ENCODE measurements at places on chromosomes 6 and 20.

DNA sequence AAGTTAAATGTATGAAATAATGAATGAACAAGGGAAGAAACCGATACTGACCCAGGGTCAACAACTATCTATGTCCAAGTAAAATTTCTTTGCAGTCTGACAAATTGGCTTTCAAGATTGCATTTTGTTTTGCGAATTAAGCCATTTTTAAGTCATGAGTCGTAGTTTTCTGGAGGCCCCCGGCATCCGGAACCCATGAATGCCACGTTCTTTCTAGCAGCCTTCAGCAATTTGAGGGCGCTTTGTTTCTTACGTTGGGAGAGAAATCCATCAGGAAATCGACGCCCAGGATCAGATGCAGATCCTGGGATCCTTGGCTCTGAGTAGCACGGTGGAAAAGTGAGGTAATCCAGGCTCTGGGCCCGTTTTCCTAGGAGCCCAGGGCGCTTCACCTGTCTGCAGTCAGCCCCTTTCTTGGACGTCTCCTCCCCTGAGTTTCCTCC is 309 bp upstream of the ABRACL start:
- peak overlapping the region; percentile 95 for H3K4me3 ChIP-seq
- no peaks in the 10 kb centered on the region for H3K27me3 ChIP-seq

DNA sequence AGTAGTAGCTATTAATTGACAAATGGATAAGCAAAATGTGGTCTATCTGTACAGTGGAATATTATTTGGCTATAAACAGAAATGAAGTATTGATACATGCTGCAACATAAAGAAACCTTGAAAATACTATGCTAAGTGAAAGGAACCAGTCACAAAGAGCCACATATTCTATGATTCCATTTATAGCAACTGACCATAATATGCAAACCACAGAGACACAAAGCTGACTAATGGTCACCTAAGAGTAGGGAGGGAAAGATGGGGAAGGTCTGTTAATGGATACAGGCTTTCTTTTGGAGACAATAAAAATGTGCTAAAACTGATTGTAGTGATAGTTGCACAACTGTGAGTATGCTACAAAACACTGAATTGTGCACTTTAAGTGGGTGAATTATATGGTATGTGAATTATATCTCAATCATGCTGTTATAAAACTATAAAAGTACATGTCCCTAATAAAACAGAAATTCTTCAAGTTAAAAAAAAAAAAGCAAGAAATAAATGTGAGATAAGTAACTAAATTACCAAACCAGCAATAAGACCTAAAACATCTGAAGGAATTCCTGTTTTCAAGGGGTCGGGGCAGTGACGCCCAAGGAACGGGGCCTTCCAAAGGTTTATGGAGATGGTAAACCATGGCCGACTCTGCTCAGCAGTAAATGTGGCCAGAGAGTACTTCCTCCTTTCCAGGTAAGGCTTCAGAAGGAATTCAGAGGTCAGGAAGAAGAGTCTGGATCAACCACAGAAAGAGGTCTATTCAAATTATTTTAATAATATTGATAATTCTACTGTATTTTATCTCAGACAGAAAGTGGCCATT is 75.4 kb downstream of the ARHGAP18 start:
- H3K27me3 ChIP-seq = no peaks in the 10 kb centered on the region
- no peaks in the 10 kb centered on the region for H3K36me3 ChIP-seq
- H3K27ac ChIP-seq = no peak overlapping the region
- no peak overlapping the region for H3K4me3 ChIP-seq
- DNase-seq = no peak

DNA sequence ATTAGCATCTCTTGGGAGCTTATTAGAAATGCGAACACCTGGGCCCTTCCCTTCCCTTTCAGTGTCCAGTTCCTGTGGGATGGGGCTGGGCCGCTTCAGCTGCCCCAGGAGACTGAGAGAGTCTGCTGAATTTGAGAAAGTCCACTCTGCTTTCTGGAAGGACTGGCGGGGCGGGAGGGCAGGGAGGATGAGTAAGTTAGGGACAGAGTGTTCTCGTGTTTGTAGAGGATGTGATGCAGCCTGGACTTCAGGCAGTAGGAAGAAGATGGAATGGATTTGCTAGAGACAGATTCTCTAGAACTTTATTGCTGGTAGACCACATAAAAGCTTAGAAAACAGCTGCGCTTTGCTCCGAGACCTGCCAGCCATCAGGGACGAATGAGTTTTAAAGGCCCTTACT is 1.1 kb upstream of the TULP4 start:
- H3K4me3 ChIP-seq = no peak overlapping the region
- no peak for DNase-seq
- no peak overlapping the region for H3K27ac ChIP-seq
- H3K27me3 ChIP-seq = no peaks in the 10 kb centered on the region

GRCh38 chr6:150189122-150189521 is 46.3 kb downstream of the PPP1R14C start:
- H3K4me1 ChIP-seq = no peaks in the 10 kb centered on the region
- no peak overlapping the region for H3K27ac ChIP-seq
- no peak for DNase-seq
- H3K4me3 ChIP-seq = no peak overlapping the region
- H3K36me3 ChIP-seq = no peaks in the 10 kb centered on the region

- no peak overlapping the region for H3K4me3 ChIP-seq
- H3K27ac ChIP-seq = no peak overlapping the region
- peaks cover 63% of the 10 kb centered on the region for H3K27me3 ChIP-seq
- no peaks in the 10 kb centered on the region for H3K36me3 ChIP-seq
- no peaks in the 10 kb centered on the region for H3K4me1 ChIP-seq
Measured at GRCh38 chr20:1786486-1786885, 108.7 kb upstream of the SIRPA start.

DNA sequence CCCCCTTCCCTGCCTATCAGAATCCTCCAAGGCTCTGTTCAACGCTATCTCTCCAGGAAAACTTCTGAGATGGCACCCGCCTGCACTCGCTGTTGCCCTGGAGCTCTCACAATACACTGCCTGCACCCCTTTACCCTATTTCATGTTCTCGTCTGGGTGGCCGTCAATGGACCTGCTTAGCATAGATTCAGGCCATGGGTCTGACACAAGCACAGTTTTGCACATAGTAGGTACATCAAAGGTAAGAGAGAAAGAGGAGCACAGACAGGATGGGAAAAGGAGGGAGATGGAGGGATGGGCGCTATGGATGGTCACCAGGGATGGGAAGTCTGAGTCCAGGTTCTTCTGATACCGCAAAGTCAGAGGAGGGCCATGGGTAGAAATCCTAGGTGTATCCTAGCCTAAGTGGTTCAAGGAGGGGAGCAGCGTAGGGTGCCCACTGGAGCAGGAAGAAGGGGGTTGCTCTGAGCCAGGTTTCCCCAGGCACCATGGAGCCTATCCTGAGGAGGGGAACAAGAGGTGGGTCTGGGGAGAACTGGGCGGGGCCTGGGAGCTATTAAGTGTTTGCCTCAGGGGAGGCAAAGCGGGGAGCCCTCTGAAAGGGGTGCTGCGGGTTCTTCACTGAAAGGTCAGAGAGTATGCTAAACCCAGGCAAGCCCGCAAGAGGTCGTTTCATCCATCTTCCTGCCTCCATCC is 89.3 kb downstream of the MRPL14 start:
- H3K36me3 ChIP-seq = no peaks in the 10 kb centered on the region
- no peak overlapping the region for H3K4me3 ChIP-seq
- DNase-seq = no peak
- H3K27ac ChIP-seq = no peak overlapping the region
- H3K27me3 ChIP-seq = no peaks in the 10 kb centered on the region

DNA sequence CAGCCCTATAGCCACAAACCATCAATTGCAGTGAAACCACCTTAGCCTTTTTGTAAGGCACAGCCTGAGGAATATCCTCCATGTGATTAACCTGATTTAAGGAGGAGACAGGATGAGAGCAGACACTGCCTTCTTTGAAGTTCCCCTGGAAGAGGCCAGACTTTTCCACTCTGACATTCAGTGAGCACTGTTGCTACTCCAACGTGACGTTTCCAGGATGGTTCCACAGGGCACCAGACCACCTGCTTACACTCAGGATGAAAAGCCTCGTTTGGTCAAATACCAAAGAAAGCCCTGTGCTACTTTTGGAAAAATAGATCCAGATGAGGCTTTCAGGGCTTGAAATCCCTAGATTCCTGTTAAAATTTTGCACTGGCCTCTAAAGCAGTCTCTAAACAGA is 1102.1 kb upstream of the FLRT3 start:
- no peaks in the 10 kb centered on the region for H3K4me1 ChIP-seq
- H3K4me3 ChIP-seq = no peak overlapping the region
- no peaks in the 10 kb centered on the region for H3K36me3 ChIP-seq

DNA sequence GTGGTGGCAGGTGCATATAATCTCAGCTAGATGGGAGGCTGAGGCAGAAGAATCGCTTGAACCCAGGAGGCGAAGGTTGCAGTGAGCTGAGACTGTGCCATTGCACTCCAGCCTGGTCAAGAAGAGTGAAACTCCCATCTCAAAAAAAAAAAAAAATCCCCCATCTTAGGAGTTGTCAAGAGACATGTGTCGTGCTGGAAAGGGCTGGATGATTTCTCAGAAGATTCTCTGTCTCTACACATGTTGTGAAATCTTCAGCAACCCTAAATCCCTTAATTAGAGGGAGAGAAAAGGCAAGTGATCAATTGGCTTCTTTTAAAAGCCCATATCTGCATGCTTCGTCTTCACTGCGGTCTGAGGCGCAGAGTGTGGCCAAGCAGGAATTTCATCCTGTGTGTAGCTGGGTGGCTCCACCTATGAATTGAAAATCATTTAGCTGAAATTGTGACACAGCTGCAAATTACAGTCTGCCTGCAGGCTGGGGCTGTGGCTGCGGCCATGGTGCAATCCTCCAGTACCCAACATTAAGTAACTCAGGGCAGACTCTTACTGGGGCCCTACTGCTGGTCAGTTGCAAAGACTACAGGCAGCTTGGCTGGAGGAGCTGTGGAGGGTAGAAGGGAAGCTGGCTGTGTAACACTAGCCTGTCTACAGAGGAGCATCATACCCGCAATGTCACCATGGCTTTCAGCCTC is 3.2 kb upstream of the TGM3 start:
- H3K27me3 ChIP-seq = no peaks in the 10 kb centered on the region
- H3K4me3 ChIP-seq = no peak overlapping the region
- DNase-seq = no peak
- H3K36me3 ChIP-seq = no peaks in the 10 kb centered on the region
- H3K27ac ChIP-seq = peak overlapping the region; percentile 26
- H3K4me1 ChIP-seq = no peaks in the 10 kb centered on the region

- no peaks in the 10 kb centered on the region for H3K27me3 ChIP-seq
- peaks cover 18% of the 10 kb centered on the region for H3K4me1 ChIP-seq
- H3K4me3 ChIP-seq = no peak overlapping the region
- no peak for DNase-seq
Measured at GRCh38 chr20:49344975-49345374, 67.1 kb upstream of the ZNFX1 start.

GRCh38 chr20:54475334-54476168 is at the start of gene DOK5:
DOK5 (plus strand) TSS chr20:54475593; CDS start chr20:54475947, 354 bp downstream.
- H3K4me1 ChIP-seq = peaks cover 3% of the 10 kb centered on the region
- H3K36me3 ChIP-seq = no peaks in the 10 kb centered on the region
- no peak within 1 kb of the TSS for H3K27ac ChIP-seq
- DNase-seq = no peak
- peak within 1 kb of the TSS; percentile 70 for H3K4me3 ChIP-seq
- peaks cover 6% of the 10 kb centered on the region for H3K27me3 ChIP-seq

Data from esophagus squamous epithelium (tissue), 5 donors.